ENCODE measurements at places on chromosomes 6 and 20.

DNA sequence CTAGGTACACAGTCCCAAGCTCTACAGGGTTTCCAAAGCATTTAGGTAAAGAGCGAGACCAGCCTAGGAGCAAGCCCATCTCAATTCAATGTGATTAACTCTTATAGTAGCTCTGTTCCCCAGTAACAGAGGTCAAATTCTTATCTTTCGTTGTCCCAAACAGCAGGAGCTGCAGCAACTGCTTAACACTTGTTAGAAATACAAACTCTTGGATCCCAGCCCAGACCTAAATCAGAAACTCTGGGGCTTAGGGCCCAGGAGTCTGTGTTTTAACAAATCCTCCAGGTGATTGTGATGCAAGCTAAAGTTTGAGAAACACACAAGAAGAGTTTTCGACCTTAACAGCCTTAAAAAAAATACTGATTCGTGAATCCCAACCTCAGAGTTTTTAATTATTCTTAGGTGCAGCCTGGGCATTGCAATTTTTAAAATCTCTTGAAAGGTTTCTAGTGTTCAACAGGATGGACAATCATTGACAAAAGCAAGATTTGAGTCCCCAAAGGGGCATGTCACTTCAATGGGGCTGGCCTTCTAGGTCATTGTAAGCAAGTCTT lies 127.4 kb upstream of the HCRTR2 start:
- DNase-seq: no peak

DNA sequence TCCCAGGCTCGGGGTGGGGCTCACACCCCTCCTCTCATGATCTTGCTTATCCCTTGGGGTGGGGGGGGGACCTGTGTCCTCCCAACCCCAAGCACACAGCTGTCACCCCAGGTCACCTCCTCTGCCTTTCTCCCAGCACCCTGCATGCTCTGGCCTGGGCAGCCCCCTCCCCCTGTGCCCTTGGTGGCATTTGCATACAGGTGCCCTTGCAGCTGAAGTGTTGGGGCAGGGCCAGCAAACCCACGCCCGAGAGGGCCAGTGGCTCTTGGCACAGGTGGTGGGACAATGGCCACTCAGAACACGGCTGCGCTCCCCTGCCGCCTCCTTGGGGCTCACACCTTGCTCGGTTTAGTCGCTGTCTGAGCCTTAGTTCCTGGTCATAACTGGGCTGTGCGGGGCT lies 11.3 kb upstream of the MYT1 start:
- no peak for DNase-seq

DNA sequence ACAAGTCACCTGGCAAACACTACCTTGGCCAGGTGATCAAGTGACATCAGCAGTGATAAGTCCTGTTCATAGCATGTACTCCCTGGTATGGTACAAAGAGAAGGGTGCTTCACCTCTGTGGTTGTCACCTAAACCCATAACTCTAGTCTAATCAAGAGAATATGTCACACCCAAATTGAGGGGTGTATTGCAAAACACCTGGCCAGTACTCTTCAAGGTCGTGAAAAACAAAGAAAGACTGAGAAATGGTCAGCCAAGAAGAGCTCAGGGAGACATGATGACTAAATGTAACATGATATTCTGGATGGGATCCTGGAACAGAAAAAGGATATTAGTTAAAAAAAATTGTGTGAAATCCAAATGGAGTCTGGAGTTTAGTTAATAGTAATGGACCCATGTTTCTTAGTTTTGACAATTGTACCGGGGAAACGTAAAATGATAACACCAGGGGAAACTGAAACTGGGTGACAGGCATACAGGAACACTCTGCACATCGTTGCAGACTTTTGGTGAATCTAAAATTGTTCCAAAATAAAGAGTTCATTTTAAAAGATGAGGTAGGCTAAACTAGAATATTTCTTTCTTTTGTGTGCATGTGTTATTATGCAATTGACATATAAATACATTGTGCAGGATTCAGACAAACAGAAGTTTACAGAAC lies 262.0 kb downstream of the CDC5L start:
- DNase-seq: no peak

GRCh38 chr20:10619427-10619826 lies 54.4 kb downstream of the JAG1 start:
- no peak for DNase-seq

DNA sequence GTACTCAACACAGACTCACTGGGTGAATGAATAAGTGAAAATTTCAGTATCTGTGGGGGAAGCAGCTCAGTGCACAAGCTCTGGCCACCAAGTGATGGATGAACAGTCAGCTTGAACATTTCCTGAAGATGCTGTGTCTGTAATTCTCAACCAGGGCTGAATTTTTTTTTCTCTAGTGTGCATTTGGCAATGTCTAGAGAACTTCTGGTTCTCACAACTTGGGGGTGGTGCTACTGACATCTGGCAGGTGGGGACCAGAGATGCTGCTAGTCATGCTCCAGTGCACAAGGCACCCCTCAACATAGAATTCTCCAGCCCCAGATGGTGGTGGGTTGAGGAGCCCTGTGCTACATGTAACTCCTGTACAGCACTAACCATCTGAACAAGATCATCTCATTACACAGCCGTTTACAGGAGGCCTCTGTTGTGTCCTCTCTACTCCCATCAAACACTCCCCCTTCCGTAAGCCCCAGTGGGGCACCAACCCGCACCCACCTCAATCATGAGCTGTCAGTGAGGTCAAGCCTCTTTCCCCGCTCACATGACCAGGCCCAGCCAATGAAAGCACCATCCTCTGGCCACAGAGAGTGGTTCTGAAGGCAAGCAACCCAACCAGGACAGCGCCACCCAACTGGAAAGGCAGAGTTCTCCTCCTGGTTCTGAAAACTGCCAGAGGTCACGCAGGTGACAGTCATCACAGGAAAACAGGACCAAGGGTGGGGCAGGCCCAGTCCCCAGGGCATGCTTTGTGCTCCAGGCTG lies 103.9 kb upstream of the PMEPA1 start:
- DNase-seq: no peak

GRCh38 chr6:136862662-136863061 lies 40.3 kb downstream of the PEX7 start:
- DNase-seq: no peak

DNA sequence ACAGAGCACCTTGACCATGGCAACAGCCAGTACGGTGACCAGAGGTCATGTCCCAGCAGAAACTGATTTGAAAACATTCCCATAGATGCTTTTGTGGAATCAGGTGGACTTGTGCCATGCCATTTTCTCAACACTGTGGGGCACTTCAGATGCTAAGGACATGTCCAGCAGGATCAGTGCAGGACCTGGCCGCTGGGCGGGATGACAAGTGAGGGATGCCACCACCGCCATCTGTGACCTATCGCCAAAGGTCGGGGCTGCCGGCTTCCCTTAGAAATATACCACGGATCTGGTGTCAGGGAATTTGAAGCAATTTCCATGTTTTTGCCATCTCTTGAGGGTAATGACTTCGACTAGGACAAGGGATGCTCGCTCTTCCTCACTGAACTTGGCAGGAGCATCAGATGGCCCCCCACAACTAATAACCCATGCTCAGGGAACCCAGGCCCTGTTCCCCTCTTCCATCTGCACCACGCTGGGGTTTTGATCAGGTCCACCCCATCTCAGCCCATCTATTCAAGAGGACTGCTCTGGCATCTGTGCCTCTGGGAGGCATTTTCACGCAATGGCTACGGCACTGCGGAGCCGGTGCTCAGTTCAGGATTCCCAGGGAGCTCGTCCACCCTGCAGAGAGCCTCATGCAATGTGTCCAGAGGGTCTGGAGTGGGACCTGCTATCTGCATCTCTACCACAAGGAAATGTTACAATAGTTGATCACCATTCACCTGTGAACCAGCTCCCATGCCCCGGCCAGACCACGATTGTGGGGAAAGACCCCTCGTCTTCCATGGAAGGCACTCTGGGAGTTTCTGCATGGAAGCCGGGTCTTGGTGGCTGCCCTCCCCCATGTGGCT lies 302.6 kb downstream of the TAF4 start:
- DNase-seq: no peak

DNA sequence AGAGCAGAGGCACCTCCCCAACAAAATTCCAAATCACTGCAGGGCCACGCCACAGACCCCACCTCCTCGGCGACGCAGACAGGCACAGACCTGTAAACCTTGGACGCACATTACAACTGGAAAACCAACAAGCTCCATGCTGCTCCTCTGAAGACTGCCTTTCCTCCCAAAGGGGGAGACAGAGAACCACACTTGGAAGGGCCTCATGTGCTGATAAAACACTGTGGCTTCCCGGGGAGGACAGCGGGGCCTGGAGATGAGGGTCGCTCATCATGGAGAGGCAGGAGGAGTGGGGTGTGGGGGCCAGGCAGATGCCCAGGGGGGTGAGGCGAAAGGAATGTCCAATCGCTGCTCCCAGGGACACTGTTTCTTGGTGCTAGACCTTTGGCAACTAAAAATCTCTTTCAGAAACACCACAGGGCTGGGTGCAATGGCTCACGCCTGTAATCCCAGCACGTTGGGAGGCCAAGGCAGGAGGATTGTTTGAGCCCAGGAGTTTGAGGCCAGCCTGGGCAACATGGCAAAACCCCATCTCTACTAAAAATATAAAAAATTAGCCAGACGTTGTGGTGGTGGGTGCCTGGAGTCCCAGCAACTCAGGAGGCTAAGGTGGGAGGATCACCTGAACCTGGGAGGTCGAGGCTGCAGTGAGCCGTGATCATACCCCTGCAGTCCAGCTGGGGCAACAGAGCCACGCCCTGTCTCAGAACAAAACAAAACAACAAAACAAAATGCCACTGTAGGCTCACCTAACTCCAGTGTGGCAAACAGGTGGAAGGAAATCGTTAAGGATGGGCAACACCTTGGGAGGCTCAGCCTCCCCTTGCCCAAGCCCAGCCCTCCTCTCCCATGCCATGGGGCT lies 53.8 kb downstream of the ABHD12 start:
- no peak for DNase-seq

DNA sequence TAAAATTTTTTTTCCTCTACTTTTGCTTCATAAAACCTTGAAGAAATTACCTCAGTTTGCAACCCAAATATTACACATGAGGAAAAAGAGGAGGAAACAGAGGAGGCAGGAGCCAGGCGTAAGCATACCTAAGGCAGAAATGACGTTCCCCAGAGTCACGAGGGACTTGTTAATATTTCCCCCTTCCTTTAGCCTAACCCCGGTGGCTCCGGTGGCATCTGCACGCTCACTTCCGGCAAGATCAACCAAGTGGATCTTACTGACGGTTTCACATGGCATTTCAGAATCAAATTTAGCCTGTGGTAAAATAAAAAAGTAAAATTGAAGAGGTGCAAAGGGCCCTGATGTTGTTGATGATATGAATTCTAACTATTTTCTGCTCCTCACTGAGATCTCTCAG lies 67.4 kb downstream of the KIF16B start:
- DNase-seq: no peak

DNA sequence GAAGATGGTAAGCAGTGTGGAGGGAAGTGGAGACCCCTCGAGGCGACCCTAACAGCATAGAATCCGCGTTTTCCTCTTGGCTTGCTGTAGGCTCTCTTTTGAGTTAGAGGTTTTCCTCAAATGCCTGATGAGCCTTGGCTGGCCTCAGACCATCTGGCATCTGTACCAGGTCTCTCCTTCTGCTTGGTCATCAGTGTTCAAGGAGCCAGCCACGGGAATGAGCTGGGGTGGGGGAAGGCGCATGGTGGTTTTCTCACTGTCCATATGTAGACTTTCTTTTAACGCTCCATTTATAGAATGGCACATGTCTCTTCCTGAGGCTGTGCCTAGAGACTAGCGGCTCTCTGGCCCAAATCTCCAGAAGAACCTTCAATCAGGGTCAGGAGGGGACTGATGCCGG lies 8.1 kb upstream of the GUCA1A start:
- no peak for DNase-seq

- DNase-seq: no peak
Observed at GRCh38 chr6:20169119-20169557, 43.1 kb downstream of the MBOAT1 start.

- DNase-seq: no peak
Observed at GRCh38 chr20:12740647-12741046, 268.1 kb upstream of the SPTLC3 start.

DNA sequence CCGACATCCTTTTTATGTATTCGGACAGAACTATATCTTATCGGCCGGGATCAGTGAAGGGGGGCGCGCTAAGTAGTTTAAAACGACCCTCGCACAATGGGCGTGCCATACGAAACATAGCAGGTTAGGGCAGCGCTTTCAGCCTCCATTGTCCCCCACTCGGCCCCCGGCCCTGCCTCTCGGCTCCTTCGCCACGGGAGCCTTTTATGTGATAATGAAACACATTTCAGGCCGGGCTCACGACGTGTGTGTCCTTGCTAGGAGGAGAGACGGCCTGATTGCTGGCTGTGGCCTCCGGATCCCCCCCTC lies 5.3 kb downstream of the FOXA2 start:
- DNase-seq: no peak

- DNase-seq: no peak
Observed at GRCh38 chr6:156555116-156555515, 222.1 kb upstream of the ARID1B start.

DNA sequence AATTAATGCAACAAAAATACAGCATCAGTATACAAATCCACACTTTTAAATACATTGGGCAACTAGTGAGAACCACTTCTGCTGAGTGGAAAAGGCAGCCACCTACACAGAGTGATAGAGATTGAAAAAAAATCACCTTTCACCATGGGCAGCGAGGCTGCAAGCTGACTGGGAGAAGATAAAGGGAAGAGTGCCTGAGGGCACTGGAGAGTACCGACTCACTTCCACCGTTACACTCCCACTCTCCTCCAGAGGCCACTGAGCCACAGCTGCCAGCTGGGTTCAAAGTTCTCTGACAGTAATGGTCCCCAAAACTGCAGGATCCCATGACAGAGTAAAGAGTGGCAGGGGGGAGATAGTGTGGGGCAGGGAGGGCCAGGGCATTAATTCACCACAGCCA lies 24.1 kb downstream of the PXT1 start:
- no peak for DNase-seq

- no peak for DNase-seq
Observed at GRCh38 chr6:45698046-45698445, 317.6 kb downstream of the CLIC5 start.

- DNase-seq: no peak
Observed at GRCh38 chr20:8399947-8400346, 267.9 kb downstream of the PLCB1 start.

DNA sequence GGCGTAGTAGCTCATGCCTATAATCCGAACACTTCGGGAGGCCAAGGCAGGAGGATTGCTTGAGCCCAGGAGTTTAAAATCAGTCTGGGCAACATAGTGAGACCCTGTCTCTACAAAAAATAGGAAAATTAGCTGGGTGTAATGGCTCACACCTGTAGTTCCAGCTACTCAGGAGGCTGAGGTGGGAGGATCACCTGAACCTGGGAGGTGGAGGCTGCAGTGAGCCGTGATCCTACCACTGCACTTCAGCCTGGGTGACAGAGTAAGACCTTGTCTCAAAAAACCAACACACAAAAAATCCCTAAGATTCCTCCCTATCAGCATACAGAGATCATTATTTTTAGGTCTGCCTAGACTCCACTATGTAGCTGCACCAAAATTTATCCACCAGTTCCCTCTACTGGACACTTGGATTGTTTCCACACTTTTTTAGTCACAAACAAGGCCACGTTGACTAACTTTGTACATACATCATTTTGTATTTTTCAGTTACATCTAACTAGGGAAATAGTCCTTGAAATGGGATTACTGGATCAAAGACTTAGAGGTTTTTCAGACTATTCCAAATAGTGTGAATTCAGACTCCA lies 3.6 kb upstream of the PHF1 start:
- no peak for DNase-seq
